ENCODE measurements at places on chromosomes 4 and X.

GRCh38 chr4:153409412-153409811, 56.7 kb upstream of the TMEM131L start:
- no peak for DNase-seq

DNA sequence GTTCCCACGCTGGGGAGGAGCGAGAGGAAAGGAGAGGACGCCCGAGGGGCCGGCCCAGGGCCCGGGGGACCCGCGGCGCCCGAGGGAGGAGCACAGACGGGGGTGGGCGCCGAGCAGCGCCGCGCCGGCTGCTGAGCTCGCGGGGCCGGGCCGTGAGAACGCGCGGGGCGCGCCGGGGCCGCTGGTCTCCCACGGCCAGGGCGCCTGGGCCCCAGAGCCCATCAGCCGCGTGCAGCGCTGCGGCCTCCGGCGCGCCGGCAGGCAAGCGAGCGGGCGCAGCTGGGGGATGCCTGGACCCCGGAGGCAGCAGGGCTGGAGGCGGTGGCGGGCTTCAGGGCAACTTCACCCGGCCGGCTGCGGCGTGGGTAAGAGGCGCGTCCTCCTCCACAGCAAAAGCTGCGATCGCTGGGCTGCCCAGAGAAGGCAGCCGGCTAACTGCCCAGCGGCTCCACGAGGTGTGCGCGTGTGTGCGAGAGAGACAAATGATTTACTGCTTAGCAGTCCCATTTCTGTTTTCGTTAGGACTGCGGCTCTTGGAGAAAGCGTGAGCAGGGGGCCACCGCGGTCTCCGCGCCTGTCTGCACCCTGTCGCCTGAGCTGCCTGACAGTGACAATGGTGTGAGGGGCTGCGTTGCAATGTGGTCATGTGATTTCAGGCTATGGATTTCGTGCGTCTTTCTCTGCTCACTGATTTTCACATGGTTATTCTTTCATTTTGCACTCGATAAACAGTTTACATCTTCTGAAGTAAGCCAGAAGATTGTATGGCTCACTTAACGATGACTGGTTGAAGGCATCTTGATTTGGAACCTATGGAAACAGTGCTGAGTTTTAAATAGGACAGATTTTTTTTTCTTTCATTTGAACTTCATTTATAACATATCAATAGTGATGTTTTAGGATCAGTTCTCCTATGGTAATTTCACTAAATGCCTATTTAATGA, 1.2 kb downstream of the GUCY1A1 start:
- no peak for DNase-seq

GRCh38 chr4:77990904-77991358, 66.2 kb upstream of the FRAS1 start:
- no peak for DNase-seq

DNA sequence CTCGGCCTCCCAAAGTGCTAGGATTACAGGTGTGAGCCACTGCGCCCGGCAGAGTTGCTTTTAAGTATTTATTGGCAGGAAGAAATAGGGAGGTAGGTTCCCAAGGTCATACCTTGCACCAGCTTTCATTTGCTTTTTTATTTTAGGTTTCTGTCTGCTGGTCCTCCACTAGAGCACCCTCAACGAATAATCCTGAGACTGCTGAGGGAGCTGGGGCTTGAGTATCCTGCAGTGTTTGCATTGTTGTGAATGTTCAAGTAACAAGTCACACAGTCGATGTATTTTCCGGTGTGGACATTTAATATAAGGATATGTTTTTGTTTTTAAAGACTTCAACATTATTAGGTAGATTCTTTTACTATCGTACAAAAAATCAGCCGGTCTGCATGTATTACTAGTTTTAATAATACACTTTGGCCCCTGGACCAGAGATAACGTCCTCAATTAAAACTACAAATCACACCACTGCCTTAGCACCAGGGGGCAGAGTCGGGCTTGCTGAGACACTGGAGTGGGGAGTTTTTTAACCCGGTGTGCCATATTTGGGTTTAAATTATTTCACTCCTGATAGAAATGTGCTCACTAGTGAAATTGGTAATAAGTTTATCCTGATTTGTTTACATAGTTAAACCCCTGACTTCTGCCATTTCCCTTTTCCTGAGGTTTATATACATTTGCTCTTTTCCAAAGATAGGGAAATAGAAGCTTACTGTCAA, 11.6 kb downstream of the SMIM20 start:
- DNase-seq, result no peak

DNA sequence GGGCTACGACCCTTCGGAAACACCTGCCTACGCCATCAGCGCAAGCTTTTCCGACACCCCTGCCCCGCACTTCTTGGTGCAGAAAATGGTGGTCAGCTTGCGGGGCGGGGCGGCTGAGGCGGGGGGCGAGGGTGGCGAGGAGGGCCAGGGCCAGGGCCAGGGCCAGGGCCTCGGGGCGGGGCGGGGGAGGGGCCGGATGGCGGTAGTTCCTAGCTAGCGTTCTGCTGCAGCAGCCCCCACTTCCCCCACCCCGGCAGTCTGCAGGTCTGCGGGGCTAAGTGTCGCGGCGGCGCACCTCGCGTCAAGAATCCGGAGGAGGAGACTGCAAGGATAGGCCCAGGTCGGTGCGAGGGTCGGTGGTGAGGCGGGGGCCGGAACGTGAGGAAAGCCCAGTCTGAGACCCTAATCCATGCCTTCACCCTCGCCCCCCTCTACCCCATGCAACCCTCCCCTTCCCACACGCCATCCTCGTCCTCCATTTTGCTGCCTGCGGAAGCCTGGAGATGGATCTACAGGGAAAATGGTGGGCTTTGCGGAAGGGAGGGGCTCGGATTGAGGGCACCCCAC, 600 bp downstream of the BEX4 start:
- DNase-seq, result no peak

- no peak for DNase-seq
These were observed 607 bp upstream of the SCOC start for GRCh38 chr4:140372751-140373327.

DNA sequence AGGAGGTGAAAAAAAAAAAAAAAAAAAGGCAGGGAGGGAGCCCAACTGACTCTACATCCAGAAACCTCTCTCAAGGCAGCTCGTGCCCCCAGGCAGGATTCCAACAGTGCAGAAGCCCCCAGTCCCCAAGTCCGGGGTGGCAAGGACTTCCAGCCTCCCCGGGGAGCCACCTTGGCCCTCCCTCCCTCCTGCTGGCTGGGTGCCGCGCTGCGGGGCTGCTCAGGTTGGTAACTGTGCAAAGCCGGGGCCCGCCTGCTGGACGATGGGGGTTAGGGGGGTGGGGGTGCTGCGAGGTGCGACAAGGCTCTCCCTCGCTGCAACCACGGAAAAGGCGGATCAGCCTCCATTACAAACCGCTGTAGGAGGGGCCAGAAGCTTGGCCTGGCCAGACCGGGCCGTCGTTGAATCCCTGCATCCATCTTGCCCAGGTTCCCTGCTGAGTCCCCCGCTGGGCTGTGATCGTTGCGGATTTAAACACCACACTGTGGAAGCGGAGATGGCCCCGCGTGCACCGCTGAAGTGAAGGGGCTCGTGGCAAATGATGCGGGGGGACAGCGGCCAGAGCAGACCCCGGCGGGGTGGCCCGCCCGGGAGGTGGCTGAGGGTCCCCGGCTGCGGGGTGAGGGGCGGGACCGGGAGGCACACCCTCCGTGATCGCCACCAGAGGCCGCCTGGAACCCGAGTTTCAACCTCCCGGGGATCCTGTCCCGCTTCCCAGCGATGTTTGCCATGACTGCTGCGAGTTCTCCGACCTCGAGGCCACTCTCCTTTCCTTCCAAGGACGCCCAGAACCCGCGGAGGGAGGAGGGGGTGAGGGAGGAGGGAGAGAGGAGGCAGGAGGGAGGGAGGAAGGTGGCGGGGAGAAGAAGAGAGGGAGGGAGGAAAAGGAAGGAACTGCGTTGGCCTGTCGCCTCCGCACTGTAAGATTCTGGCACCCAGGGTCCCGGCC, 58.0 kb upstream of the DDX3X start:
- DNase-seq, result peak; percentile 62

DNA sequence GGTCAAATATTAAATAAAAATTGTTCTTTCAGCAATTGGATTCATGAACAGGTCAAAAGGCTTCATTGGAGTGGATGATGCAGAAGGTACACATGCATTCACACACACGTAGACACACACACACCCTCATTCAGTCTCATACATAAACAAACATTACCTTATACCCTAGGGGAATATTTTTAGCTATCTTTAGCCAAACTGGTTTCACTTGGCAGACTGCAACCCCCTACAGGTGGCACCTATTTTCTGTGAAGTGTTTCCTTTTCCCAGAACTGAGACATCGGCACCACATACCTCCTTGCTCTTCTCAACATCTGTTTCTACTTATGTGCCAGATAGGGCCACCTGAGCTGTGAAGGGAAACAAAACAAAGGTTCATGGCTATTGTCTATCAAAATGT, 18.5 kb upstream of the KDR start:
- no peak for DNase-seq

- DNase-seq, result no peak
These were observed 1381.5 kb upstream of the ADGRL3 start for GRCh38 chr4:59818656-59819055.

GRCh38 chrX:15739886-15740285, 1.8 kb downstream of the CA5B start:
- no peak for DNase-seq
